ENCODE measurements at places on chromosomes 12 and 14. TPM values are rescaled to one million over a fixed set of nuclear protein-coding genes. Genes with fewer than 3 reads are reported as not detected.

AMIGO2 gene
- total RNA-seq, result 9.3 TPM

INF2 gene
- total RNA-seq, result 45.6 TPM

DNA sequence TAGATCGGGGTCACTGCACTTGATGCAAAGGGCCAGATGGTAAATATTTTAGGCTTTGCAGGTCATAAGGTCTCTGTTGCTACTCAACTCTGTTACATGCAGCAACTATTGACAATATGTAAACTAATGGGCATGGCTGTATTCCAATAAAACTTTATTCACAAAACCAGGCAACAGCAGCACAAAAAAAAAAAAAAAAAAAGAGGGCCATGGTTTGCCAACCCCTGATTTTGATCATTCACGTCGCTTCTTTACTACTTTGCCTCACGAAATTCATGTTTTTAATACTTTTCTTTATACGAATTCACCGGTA, 152.9 kb downstream of the RBM19 start:
- H3K4me3 ChIP-seq, result no peak overlapping the region
- H3K27me3 ChIP-seq, result no peaks in the 10 kb centered on the region
- no peak for DNase-seq
- H3K27ac ChIP-seq, result no peak overlapping the region

- H3K27me3 ChIP-seq, result no peaks in the 10 kb centered on the region
- H3K27ac ChIP-seq, result peak overlapping the region; percentile 17
- no peaks in the 10 kb centered on the region for H3K36me3 ChIP-seq
- H3K4me1 ChIP-seq, result peaks cover 5% of the 10 kb centered on the region
Measured at GRCh38 chr12:90938451-90938850, 16.5 kb downstream of the CCER1 start.

- no peak overlapping the region for H3K27ac ChIP-seq
- H3K4me1 ChIP-seq, result no peaks in the 10 kb centered on the region
- no peaks in the 10 kb centered on the region for H3K27me3 ChIP-seq
- H3K4me3 ChIP-seq, result no peak overlapping the region
Measured at GRCh38 chr12:75437564-75437963, 43.0 kb upstream of the GLIPR1 start.

DNA sequence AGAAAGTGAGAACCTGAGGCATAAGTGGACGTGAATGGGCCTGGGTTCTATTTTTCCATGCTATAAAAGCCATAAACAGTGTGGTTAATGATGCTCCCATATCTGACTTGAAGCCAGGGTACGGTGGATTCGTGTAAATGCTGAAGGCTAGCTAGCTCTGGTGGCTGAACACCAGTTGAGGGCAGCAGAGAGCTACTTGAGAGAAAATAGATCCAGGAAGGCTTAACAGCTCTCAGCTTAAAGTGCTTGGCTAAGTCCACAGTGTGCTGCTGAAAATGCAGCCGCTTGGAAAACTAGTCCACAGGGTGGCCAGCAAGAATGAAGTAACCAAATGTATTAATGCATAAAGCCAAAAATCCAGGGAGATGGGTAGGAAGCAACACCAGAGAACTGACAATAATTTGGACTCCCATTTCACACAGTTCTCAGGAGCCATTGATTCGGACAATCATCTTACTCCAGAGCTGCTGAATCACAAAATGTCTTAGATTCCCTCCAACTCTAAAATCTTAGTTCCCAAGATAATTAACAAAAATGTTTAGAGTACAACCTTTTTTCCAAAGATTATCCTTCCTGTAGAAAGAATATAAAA, 15.0 kb upstream of the FOXG1 start:
- no peaks in the 10 kb centered on the region for H3K4me1 ChIP-seq
- no peak overlapping the region for H3K4me3 ChIP-seq
- no peak for DNase-seq
- H3K27ac ChIP-seq, result no peak overlapping the region
- H3K27me3 ChIP-seq, result peaks cover 52% of the 10 kb centered on the region

- peaks cover 11% of the 10 kb centered on the region for H3K4me1 ChIP-seq
- peaks cover 10% of the 10 kb centered on the region for H3K27me3 ChIP-seq
- no peaks in the 10 kb centered on the region for H3K36me3 ChIP-seq
- H3K4me3 ChIP-seq, result no peak overlapping the region
Measured at GRCh38 chr14:95039993-95040348, 117.4 kb downstream of the DICER1 start.

- H3K36me3 ChIP-seq, result peaks cover 29% of the 10 kb centered on the region
- no peak overlapping the region for H3K27ac ChIP-seq
- no peak overlapping the region for H3K4me3 ChIP-seq
- H3K4me1 ChIP-seq, result no peaks in the 10 kb centered on the region
- no peak for DNase-seq
Measured at GRCh38 chr14:70735043-70735442, 74.3 kb downstream of the MAP3K9 start.
